Stimulated activated CD4-positive, alpha-beta T cell treated with anti-CD3 and anti-CD28 coated beads, Interleukin-12 subunit alpha, Interleukin-12 subunit beta, amount 100 ng/mL, for 4 hours (primary cell): ENCODE measurements at places on chromosomes 1 and 21.

DNA sequence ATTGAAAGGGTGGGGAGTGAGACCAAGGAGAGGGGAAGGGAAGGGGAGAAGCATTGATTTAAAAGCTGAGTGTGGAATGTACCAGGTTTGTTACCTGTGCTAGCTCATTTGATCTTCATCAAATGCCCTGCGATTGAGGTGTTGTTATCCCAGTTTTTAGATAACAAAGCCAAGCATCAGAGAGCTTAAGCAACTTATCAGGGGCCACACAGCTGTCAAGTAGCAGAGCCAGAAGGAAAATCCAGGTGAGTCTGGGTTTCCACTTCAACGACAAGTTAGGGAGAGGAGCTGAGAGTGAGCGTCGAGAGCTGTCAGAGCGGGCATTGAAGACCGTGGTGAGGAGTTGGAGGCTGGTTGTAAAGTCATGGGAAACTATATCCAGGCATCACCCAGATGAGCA lies 146.9 kb upstream of the IRF2BP2 start:
- no peak for DNase-seq

DNA sequence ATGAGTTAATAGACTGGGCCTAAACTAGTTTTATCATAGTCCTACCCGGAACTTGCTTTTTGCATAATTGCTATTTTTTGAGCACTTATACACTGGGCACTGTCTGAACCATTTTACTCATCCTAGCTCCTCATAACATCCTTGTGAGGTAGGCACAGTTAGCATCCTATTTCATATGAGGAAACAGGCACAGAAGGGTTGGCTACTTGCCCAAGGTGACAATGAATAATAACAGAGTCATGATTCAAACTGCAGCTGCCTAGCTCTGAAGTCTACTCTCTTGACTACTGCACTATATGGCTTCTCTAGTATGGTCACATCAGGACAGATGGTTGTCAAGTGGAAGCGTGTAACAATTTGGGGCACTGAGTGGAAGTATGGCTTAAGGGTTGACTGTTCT lies 18.2 kb upstream of the RC3H1 start:
- no peak for DNase-seq

- no peak for DNase-seq
Observed at GRCh38 chr1:43293896-43294760, 6.7 kb upstream of the TIE1 start.

GRCh38 chr1:222739929-222740328 lies 2.9 kb downstream of the FAM177B start:
- DNase-seq = no peak

DNA sequence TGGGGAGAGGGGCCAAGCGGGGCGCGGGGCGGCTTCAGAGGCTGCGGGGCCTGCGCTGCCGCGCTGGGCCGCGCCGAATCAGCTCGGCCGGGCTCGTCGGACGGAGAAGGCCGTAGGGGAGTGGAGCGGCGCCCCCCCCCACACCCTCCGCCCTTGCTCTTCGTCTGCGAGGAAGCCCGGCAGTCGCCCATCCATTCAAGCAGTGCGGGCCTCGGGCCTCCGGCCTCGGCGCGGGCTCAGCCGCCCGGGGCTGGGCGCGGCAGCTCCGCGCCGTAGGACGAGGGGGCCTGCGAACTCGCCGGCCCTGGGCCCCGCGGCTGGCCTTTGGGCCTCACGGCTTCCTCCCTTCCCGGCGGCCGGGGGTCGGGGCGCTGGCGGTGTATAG lies 564 bp downstream of the CTPS1 start:
- DNase-seq = no peak

DNA sequence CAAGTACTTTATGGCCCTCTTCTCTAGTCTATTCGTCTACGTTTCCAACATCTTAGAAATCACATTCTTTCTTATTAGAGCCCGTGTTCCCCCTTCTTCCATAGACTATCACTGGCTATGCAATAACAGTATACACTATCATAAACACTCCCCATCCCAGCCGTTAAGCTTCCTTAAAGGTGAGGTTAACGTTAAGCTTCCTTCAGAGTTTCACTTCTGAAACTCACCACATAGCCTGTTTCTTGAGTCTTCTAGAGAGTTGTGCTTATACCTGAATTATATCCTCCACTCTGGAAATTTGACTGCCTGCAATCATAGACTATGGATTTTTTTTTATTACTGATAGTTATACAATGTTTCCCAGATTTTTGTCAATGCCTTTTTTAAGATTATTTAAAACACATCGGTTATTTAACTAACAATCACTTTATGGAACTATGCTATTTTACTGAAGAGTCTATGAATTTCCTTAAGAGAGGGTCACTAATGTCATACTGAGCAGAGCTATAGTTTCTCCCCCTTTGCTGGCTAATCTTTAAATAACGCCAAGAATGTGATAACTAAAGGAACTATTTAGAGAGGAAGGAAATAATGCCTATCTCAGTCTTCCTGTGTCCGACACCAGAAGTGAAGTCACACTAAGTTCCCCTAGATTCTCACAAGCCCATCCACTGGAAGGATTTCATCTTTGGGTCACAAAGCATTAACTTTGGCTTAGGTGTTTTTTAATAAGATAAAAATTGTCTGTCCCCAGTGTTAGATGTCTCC lies 16.8 kb downstream of the FCER1A start:
- no peak for DNase-seq

- DNase-seq = no peak
Observed at GRCh38 chr21:43193651-43194302, 25.0 kb downstream of the CRYAA start.

- DNase-seq = no peak
Observed at GRCh38 chr1:247358920-247359319, 27.3 kb upstream of the ZNF496 start.

GRCh38 chr1:193763266-193763665 lies 576.9 kb upstream of the B3GALT2 start:
- no peak for DNase-seq

DNA sequence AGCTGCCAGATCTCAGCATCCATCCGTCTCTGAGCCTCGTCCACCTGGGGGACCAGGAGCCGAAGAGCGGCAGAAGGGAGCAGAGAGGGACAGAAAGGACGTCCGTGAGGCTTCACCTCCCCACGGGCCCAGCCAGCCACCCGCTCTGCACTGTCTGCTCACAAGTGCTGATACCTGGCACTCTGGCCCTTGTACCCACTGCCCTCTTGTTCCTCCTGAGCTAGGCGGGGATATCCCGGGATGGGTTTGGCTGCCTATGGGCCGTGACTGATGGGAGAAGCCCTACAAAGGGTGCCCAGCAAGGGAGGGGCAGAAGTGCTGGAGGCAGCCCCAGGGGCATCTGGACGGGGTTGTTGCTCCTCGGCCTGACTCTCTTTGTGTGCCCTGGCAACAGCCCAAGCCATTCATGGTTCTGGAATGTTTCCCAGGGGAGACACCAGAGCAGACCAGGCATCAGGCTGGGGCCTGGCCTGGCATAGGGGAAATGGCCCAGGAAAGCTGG lies 57.6 kb downstream of the LDLRAD2 start:
- no peak for DNase-seq

DNA sequence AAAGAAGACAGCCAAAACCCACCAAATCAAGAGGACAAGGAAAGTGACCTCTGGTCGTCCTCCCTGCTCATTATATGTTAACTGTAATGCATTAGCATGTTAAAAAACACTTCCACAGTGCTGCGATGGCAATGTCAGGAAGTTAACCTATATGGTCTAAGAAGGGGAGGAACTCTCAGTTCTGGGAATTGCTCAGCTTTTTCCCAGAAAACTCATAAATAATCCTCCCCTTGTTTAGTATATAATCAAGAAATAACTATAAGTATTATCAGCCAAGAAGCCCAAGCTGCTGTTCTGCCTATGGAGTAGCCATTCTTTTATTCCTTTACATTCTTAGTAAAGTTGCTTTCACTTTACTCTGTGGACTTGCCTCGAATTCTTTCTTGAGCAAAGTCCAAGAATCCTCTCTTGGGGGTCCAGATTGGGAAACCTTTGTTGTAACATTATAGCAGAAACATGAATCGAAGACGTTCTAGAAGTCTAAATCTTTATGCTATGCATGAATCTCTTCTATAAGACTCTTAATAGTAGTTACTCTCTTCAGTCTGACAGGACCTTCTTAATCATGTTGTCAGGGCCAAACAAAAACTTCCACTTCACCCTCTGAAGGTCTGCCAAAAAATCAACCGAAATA lies 110.0 kb upstream of the VANGL1 start:
- DNase-seq = no peak

- no peak for DNase-seq
Observed at GRCh38 chr1:184354719-184355118, 32.1 kb upstream of the C1orf21 start.

- DNase-seq = no peak
Observed at GRCh38 chr1:42736571-42737200, 3.4 kb downstream of the CLDN19 start.

GRCh38 chr1:192363177-192363576 lies 46.4 kb downstream of the RGS21 start:
- no peak for DNase-seq

- no peak for DNase-seq
Observed at GRCh38 chr1:2127187-2128145, 67.1 kb downstream of the FAAP20 start.

DNA sequence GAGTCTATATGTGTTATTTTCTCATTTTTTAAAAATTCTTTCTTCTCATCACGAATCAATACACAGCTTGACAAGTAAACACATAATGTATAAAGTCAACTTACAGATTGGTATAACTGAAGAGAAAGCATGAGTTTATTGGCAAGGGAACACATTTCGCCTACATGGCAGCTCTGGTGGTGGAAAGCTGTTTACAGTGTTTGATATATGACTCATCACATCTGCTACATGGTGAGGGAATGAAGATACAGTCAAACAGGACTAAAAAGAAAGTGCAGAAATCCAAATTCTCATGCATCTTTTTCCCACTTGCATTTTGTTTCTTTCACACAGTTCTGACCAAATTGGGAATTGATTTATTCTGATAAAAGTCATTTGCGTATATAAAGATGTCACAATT lies 122.2 kb upstream of the ADGRL4 start:
- DNase-seq = no peak

GRCh38 chr1:217137210-217137881 lies 414.1 kb upstream of the ESRRG start:
- no peak for DNase-seq

- DNase-seq = no peak
Observed at GRCh38 chr1:2829846-2830615, 28.5 kb upstream of the TTC34 start.

DNA sequence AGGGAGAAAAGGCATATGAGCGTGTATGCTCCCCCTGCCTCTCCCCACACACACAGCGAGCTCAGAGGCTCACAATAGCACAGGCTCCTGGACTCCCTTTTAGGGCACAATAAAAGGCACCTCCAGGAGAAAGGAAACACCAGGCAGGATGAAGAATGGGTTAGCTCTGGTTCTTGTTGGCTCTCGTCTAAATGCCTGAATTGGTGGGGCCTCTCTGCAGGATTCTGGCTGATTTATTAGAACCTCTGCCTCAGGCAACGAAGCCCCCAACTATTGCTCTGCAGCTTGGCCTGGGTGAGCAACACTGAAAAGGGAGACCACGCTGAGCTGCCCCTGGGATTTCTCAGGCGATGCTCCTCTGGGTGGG lies 590.9 kb upstream of the PLXNA2 start:
- DNase-seq = no peak

DNA sequence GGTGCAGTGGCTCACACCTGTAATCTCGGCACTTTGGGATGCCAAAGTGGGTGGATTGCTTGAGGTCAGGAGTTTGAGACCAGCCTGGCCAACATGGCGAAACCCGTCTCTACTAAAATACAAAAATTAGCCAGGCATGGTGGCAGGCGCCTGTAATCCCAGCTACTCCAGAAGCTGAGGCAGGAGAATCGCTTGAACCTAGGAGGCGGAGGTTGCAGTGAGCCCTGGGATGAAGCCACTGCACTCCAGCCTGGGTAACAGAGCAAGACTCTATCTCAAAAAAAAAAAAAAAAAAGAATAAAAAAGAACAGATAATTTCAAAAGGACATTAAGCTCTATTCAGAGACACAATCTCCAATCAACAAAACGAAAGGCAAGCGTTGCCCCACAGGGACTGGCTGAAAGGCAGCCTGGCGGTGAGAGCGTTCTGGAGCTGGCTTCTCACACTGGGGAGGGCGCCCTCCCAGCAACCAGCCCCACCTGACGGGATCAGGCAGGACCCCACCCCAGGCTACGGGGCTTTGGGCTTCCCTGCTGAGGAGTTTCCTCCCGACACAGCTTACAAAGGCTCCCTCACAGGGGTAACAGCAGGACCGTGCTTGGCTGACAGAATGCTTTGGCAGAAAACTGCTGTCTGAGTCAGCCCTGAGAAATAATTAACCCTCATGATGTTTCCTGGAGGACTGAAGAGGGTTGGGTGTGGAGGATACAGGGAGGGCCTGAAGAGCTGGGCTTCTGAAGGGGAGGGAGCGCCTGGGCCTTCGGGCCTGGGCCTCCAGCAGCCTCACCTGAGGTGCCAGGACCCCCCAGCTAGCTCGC lies 31.1 kb upstream of the SRP9 start:
- no peak for DNase-seq

GRCh38 chr1:3369446-3370076 lies 84.9 kb upstream of the ARHGEF16 start:
- DNase-seq = no peak

DNA sequence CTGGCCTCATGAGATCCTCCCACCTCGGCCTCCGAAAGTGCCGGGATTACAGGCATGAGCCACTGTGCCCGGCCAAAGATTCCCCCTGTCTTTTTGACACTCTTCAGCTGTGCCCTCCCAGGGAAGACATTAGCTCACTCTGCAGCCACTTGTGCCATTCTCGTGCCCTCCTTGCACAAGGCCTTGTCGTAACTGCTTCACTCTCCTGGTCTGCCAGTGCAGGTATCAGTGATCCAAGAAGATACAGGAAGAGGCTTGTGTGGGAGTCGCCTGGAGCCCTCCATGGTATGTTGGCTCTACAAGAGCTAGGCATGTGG lies 22.0 kb upstream of the WDR26 start:
- no peak for DNase-seq

- no peak for DNase-seq
Observed at GRCh38 chr21:38712071-38712470, 93.7 kb upstream of the ETS2 start.

GRCh38 chr1:214439352-214440119 lies 111.9 kb downstream of the PTPN14 start:
- no peak for DNase-seq

- no peak for DNase-seq
Observed at GRCh38 chr1:71829346-71829745, 453.0 kb downstream of the NEGR1 start.
